ENCODE measurements at places on chromosomes 1 and 21. TPM values are rescaled to one million over a fixed set of nuclear protein-coding genes. Genes with fewer than 3 reads are reported as not detected.

DNA sequence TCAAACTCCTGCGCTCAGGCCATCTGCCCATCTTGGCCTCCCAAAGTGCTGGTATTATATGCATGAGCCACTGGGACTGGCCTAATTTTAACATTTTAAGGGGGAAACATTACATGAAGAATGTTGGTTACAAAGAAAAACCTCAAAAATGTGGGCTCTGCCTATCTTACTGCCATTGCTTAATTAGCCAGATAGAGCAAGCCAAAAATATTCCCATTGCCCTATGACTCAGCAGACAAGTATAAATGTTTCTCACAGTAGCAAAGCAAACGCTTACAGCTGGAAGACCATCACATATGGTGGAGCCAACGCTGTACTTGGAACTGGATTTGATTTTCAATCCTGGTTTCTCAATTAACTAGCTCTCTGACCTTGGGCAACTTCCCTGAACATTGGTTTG, 502.0 kb downstream of the SMYD3 start:
- no peak for DNase-seq

GRCh38 chr1:68346188-68346808, 103.5 kb downstream of the RPE65 start:
- no peak for DNase-seq

DNA sequence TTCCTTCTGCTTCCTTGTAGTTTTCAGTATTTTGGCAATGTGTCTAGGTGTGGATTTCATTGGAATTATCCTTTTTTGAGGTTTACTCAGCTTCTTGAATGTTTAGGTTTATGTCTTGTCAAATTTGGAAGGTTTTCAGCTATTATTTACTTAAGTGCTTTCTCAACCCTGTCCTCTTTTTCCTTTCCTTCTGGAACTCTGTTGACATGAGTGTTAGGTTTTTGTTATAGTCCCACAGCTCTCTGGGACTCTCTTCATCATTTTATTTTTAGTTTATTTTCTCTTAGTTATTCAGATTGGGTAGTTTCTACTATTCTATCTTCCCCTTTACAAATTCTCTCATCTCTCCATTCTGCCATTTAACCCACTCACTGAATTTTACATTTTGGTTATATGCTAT, 63.1 kb upstream of the GPR88 start:
- no peak for DNase-seq

DNA sequence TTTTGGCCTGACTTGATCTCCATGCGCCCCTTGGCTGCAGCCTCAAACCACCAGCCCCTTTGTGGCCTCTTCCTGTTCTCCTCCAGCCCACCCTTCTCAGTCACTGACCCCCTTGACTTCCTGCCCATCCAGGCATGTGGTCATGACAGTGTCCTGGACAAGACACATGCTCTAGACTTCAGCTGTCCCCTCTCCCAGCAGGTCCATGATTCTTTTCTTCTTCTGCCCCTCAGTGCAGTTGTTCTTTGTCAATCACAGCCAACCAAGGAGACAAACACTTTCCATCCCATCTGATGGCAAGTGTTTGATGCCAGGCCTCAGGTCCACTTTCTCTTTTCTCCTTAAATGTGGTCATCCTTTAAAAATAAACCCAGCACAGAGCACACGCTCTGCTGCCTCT, 49.7 kb downstream of the SYT6 start:
- DNase-seq: no peak

ELOVL1 gene
- total RNA-seq: 21.8 TPM

All from body of pancreas (tissue), 4 donors.